ENCODE measurements at places on chromosomes 12 and 14. TPM values are rescaled to one million over a fixed set of nuclear protein-coding genes. Genes with fewer than 3 reads are reported as not detected.

Gene NTF3
- polyA plus RNA-seq, result 0.84 TPM

Gene SOAT2
- 0.06 TPM for polyA plus RNA-seq

Gene RASSF8
- 9.0 TPM for polyA plus RNA-seq

Gene KRT71
- polyA plus RNA-seq, result not detected

Gene STXBP6
- 10.1 TPM for polyA plus RNA-seq

Gene TOMM20L
- not detected for polyA plus RNA-seq
